HTR-8/SVneo (cell line): ENCODE measurements at places on chromosomes 16 and 17.
A peak's percentile ranks its signal among the peaks of the same experiment; 100 is the strongest.

- DNase-seq: peak; percentile 37
Measured at GRCh38 chr17:4998732-4999429, 1.1 kb downstream of the KIF1C start.

DNA sequence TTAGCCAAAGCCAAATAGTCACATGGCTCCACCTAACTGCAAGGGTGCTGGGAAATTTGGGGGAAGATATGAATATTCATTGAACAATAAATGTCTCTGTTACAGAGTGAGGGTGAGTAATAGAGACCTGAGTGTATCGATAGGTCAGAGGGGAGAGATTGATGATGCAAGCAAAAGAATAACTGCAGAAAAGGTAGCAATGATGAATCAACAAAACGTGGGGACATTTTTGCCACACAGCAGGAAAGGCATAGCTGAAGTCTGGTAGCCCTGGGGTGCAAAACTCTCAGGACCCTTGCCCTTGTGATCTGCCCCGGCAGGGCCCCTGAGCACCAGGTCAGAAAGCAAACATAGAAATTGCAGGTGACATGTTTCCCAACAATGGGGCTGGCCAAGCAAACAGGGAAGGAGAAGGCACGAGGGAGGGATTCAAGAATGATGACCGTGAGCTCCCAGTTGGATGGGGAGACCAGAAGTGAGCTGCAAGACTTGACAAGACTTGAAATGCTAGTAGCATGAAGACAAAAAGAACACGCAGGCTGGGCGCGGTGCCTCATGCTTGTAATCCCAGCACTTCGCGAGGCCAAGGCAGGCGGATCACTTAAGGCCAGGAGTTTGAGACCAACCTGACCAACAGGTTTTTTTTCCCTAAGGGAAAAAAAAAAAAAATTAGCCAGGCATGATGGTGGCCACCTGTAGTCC is 12.7 kb upstream of the HERPUD1 start:
- DNase-seq: no peak

DNA sequence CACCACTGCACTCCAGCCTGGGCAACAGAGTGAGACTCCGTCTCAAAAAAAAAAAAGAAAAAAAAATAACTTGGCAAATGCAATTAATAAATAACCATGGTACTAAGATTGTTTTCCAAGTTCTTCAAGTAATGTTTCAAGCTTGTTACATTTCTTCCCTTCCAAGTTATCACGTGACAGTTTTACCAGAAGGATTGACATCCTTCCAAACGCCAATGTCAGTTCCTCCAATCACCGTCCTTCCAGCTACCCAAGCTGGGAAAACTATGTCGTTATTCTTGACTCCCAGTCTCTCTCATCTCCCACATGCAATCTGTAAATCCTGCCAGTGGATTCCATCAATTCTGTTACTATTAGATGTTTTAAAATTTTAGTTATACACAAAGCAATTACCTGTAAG is 3.9 kb upstream of the PHAF1 start:
- no peak for DNase-seq

- no peak for DNase-seq
Measured at GRCh38 chr17:73801455-73802100, 157.3 kb upstream of the SDK2 start.

- no peak for DNase-seq
Measured at GRCh38 chr17:12537436-12537835, 128.3 kb upstream of the MYOCD start.
